ENCODE measurements at places on chromosomes 5 and 9.

DNA sequence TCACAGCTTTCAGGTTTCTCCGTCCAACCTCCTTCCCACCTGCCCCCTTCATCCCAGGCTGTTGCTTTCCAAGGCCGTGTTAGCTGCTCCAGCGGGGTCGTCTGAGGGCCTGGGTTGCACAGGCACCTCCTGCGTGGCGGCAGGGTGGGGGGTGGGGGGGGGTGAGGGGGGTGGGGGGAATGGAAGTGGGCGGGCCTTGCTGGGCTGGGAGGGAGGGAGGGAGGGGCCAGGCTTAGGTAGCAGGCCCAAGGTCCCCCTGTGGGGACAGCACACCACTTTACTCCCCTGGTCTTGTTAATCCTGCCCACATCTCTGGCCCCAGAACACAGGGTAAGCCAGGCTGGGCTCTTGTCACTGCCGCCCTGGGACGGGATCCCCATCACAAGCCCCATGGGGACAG lies 99.1 kb downstream of the RXRA start:
- DNase-seq = no peak

DNA sequence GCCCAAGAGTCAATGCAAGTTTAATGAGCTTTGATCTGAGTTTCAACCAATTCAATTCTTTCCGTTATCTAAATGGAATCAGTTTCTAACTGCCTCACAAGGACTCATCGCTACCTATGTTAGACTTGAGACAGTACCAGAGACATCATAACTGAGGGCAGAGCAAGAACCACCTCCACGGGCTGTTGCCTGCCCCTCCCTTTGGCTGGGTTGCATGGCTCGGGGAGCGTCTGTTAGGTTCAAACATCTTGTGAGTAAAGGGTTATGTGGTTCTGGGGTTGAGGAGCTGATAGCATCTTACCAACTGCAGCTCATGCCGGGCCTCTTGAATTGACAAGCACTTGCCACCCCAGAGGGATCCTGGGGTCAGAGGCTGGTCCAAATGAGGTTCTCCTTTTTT lies 457.9 kb downstream of the ENC1 start:
- DNase-seq = no peak

- DNase-seq = no peak
These were observed 38.1 kb downstream of the MAP1B start for GRCh38 chr5:72145348-72145747.

DNA sequence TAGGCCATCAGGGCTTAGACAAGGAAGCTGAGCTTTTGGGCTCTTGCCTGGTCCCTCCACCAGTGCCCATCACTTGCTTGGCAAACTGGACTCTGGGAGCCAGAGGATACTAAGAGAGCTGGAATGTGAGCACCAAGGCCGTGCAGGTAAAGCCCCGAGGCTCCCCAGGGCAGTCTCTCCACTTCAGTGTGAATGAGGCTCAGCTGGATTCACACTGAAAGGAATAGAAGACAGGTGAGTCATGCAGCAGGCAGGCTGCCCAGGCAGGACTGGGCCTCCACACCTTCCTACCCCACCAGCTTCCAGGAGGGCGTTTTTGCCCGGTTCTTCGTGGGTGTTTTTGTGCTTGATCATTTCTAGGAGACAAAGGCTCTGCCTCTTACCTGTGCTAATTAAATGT lies 7.3 kb upstream of the CTSV start:
- DNase-seq = no peak

DNA sequence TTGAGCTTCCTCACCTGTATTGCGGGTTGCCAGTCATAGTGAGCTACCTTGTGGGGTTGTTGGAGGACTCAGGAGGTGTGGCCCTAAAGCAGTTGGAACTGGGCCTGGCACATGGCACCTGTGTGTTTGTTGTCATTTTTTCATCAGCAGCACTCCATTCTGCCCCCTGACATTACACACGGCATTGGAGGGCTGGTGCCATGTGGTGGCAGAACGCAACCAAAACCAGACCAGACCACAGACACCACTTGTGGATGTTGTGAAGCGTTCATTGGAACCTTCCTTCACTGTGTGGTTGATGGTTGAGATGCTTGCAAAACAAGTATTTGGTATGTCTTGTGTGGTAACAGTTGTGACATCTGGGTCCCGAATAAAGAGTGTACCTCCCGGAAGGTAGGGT lies 113.2 kb upstream of the ERCC6L2 start:
- DNase-seq = no peak

DNA sequence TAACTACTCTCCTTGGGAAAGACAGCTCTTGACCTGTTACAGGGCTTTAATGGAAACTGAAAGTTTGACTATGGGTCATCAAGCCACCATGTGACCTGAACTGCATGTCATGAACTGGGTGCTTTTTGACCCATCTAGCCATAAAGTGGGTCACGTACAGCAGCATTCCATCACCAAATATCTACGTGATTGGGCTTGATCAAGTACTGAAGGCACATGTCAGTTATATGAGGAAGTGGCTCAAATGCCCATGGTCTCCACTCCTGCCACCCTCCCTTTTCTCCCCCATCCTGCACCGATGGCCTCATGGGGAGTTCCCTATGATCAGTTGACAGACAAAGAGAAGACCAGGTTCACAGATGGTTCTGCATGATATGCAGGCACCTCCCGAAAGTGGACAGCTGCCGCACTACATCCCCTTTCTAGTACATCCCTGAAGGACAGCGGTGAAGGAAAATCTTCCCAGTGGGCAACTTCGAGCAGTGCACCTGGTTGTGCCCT lies 7.3 kb upstream of the FCN1 start:
- DNase-seq = peak; percentile 60

- DNase-seq = peak; percentile 85
These were observed 261.4 kb upstream of the KLF4 start for GRCh38 chr9:107750741-107751566.

Measured in suppressor macrophage (primary cell).